Amniotic stem cell (primary cell): ENCODE measurements at places on chromosomes 2 and 18.

- DNase-seq: no peak
Observed at GRCh38 chr2:163646687-163647086, 89.1 kb downstream of the FIGN start.

GRCh38 chr2:201813996-201814760, 7.8 kb downstream of the CDK15 start:
- DNase-seq: no peak

GRCh38 chr2:156421851-156422250, 14.3 kb upstream of the GPD2 start:
- no peak for DNase-seq

GRCh38 chr18:73715210-73715670, 432.4 kb downstream of the FBXO15 start:
- no peak for DNase-seq

GRCh38 chr2:128214866-128215460, 103.7 kb downstream of the HS6ST1 start:
- DNase-seq: no peak

DNA sequence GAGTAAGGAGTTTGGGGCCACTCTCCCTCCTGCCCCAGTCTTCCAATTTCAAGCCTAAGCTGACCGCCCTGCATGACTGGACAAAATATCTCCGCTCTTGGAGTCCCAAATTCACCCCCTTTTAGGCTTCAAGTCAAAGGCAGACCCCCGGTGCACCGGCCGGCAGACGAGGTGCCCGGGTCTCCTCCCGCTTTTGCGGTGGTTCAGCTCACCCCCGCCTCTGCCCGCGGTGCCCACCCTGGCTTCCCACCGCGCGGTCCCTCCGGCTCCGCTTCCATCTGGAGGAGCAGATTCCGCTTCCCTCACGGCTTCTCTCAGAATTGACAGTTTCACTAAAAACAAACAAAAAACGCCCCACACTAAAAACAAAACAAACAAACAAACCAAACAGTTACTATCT, 56.5 kb downstream of the SERPINB8 start:
- DNase-seq: no peak

- DNase-seq: no peak
Observed at GRCh38 chr18:63476668-63477067, at the start of gene SERPINB5. TSS of gene SERPINB5 (plus strand) at chr18:63476958. CDS start at chr18:63484429, 7,471 bp downstream.

- no peak for DNase-seq
Observed at GRCh38 chr18:48832938-48833700, 117.6 kb downstream of the SMAD7 start.

GRCh38 chr2:118417406-118418120, 329.3 kb downstream of the INSIG2 start:
- no peak for DNase-seq

DNA sequence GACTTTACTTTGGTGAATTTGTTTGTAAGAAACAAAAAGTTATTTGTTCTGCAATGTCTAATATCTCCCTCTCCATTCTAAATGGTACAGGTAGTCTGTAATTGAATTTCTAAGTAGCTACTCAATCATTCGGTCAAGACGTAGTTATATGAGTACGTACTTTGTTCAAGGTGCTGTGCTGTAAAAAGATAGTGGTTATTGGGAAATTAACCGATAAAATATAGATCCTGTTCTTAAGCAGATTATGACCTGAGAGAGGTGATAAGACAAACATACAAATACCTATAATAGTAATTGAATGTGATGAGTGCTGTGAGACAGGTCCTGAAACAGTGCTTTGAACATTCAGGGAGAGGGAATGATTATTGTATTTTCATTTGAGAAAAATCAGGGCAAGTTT, 7.1 kb downstream of the NCOA1 start:
- no peak for DNase-seq

DNA sequence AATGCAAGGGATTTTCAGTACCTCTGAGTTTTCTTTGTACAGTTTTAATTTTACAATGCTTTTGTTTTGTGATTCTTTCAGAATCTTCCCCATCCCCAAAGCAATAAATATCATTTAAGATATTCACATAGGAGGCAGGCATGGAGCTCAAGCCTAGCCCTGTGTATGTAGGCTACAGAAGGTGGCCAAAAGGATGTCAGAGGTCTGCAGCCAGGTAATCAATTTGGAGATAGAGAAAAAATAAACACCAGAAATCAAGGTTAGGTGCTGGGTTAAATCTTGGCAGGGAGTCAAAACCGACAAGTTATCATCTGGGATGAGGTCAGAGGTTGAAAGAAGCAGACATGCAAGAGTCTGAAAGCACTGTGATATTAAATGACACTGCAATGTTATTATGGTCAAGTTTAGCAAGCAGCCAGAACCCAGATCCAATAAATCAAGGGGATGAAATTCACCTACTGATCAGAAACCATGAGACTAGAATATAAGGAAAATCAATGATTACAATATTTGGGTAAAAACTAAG, 45.1 kb upstream of the LRP1B start:
- no peak for DNase-seq

- no peak for DNase-seq
Observed at GRCh38 chr2:237977380-237977779, 10.6 kb downstream of the UBE2F start.

- DNase-seq: no peak
Observed at GRCh38 chr2:44566059-44566458, 204.3 kb downstream of the CAMKMT start.

GRCh38 chr2:70616168-70616694, 62.6 kb upstream of the TGFA start:
- DNase-seq: no peak

DNA sequence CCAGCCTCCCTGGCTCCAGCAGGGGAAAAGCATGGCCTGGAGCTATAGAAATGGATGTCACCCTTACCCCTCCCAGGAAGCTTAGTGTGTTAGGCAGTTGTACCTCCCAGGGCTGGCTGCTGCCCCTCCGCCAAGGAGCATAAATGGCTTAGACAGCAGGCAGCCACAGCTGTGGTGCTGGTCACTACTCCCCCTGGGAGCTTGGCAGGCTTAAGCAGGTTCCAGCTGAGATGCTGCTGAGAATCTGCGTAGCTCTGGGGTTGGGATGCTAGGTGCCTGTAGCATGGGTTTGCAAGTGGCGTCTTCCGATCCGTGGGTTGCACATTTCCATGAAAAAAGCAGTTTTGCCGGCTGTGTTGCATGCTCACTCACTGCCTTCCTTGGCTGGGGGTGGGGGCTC, 369.7 kb downstream of the CTNNA2 start:
- DNase-seq: no peak

- DNase-seq: no peak
Observed at GRCh38 chr2:58688813-58689212, 447.7 kb upstream of the FANCL start.

DNA sequence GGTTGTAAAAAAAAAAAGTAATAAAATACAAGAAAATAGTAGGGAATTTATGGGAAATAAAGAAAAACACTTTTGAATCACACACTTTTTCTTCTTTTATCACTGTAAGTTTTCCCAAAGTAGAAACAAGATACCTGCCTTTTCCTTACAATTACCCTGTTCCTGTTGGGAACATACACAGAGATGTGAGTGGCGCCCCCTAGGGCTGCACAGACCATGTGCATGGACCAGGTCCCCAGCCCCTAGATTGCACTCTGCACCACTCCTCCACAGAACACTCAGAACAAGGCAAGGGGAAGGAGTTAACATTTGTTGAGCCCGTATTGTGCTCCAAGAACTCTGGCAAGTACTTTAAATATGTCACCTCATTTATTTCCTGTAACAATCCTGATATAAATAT, 118.7 kb upstream of the NRP2 start:
- no peak for DNase-seq

GRCh38 chr18:14100503-14101286, 31.5 kb downstream of the ZNF519 start:
- DNase-seq: no peak

- no peak for DNase-seq
Observed at GRCh38 chr2:74006459-74006858, 21.7 kb downstream of the TET3 start.

- DNase-seq: peak; percentile 71
Observed at GRCh38 chr2:205660521-205661124, 21.7 kb upstream of the NRP2 start.

- no peak for DNase-seq
Observed at GRCh38 chr2:1752751-1753150, 8.4 kb upstream of the PXDN start.

- DNase-seq: no peak
Observed at GRCh38 chr18:41646915-41647620, 308.0 kb upstream of the PIK3C3 start.

- no peak for DNase-seq
Observed at GRCh38 chr2:113806217-113806913, 49.9 kb upstream of the SLC35F5 start.

GRCh38 chr2:108825254-108825653, 38.7 kb downstream of the CCDC138 start:
- no peak for DNase-seq

DNA sequence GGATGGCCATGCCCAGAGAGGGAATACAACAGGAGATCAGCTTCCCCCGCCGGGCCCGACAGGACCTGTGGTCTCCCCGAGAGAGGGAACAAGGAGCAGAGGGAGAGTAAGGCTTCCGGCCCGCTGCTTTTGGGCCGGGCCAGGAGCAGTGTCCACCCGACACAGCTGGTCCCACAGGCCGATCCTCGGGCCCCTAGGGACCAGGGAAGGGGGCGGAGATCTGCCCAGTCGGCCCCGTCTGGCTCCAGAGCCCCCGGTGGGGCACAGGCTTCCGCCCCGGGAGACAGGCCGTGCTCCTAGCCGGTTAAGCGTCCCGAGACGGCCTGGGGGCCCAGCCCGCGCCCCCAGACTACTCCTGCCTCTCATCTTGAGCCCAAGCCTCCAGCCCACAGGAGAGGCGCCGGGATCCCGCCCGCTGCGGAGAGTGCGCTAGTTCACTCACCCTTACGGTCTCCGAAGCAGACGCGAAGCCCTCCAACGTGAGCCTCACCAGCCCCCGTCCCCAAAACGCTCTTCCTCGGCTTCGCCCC, at the start of gene MCFD2:
Gene MCFD2, minus strand, starts transcription at position 526 of the 530 bp plus-strand sequence. CDS start 6,635 bp downstream, outside the sequence.
- no peak for DNase-seq
